ENCODE measurements at places on chromosomes 12 and 14.

- DNase-seq: peak; percentile 43
Measured at GRCh38 chr14:104881369-104881979, 16.4 kb downstream of the CEP170B start.

DNA sequence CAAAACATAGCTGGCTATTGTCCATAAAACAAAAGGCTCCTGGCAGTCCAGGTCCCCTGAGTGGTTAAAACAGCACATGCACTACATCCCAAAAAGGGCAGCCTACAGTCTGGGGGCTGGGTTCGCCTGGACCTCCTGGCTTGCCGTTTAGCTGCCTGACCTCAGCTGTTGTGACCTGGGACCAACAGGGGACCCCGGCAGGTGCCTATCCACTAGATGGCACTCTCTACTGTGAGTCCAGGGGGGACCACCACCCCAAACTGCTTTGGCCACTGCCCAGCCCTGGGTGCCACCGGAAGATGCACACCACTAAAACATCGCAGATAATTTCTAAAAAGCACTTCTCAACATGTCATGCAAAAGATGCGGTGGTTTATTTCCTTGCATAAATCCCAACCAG, 2.9 kb upstream of the RTL1 start:
- DNase-seq: peak; percentile 81

GRCh38 chr12:101330631-101331030, 50.7 kb downstream of the UTP20 start:
- DNase-seq: no peak

- no peak for DNase-seq
Measured at GRCh38 chr12:11497995-11498394, 102.6 kb upstream of the PRB2 start.

GRCh38 chr14:30790827-30791226, 83.5 kb upstream of the COCH start:
- DNase-seq: no peak

DNA sequence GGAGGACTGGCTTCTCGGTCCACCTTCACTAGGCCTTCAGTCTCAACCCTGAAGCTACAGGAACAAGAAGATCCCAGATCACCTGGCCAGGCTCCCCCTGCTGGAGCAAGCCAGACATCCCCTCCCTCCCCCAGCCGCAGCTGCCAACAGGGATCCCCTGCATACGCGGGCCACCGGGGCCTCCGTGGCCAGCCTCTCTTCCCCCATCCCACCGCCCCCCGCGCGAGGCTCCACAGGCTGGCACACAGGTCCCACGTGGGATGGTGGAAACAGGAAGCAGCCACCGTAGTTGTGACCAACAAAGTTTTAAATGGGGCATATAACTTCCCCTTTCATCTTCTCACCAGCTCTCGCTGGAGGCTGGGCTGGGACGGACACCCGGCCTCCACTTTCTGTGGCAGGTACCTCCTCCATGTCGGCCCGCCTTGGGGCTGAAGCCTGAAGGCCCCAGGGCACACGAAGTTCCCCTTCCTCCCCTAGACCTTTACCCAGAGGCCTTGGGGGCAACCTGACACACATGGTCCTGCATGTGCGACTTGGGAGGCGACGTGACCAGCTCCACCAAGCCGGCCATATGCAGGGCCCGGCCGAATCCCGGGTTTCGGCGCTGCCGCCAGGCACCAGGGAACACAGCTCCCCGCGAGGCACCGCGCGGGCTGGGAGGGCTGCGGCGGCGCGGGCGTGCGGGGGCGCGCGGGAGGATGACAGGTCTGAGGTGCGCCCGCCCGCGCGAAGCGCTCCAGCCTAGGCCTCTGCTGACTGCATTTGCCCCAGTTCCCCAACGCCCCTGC, 44.4 kb upstream of the PNMA1 start:
- DNase-seq: peak; percentile 95

GRCh38 chr12:10243818-10244520, 31.3 kb downstream of the GABARAPL1 start:
- DNase-seq: no peak

- DNase-seq: no peak
Measured at GRCh38 chr14:72118841-72119240, 186.6 kb downstream of the RGS6 start.

DNA sequence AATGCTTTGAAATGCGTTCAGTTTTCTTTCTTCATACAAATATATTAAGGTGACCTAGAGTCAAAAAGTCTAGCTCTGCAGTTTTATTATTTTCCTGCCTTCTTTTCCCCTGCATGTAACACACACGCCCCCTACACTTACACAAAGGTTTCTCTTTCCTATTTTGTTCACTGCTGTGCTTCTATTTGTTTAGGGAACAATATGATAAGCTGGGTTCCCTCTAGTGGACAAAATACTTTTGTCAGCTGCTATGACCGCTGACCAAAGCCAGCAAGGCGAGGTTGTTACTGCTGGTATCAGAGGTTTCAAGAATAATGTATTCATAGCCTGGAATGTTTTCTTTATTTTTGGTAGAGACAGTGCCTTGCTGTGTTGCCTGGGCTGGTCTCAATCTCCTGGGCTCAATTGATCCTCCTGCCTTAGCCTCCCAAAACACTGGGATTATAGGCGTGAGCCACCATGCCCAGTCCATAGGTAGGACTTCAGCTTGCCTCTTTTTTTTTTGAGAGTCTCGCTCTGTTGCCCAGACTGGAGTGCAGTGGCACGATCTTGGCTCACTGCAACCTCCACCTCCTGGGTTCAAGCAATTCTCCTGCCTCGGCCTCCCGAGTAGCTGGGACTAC, 33.4 kb downstream of the FNTB start:
- DNase-seq: peak; percentile 45

GRCh38 chr14:26636561-26636960, 38.7 kb upstream of the NOVA1 start:
- DNase-seq: no peak

DNA sequence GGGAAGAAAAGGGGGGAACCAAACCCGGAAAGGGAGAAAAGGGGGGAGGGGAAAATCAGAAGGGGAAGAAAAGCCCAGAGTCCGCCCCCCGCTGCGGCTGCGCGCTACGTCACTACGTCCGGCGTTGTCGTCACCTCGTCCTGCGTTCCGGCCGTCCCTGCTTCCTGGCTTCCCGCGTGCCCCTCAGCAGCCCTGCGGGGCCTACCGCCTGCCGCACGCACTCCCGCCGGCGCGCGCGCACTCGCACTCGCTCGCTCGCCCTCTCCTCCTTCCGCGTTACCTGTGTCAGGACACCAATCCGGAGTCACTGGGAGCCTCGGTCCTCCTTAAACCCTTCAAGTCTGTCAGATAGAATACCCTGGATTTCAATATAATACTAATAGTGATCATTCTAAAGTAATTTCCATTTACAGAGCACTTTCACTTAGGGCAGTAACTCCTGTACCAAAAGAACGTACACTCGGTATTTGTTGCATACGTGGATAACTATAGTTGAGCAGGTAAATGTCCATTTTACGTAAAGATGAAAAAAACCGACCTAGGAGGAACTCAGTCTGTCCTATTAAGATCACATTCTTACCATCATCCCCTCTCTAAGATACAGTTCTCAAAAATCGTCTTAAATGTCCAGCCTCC, at the start of gene R3HDM2:
Gene R3HDM2 (minus strand): TSS at position 113 of the 636 bp plus-strand sequence. CDS start 120,615 bp downstream, outside the sequence.
- no peak for DNase-seq

GRCh38 chr14:35897616-35898111, 71.5 kb downstream of the BRMS1L start:
- DNase-seq: no peak

GRCh38 chr12:120762086-120762485, 36.5 kb downstream of the ACADS start:
- DNase-seq: no peak

Data from H7 (cell line).